GM13976 (cell line): ENCODE measurements at places on chromosomes 3 and 15.

DNA sequence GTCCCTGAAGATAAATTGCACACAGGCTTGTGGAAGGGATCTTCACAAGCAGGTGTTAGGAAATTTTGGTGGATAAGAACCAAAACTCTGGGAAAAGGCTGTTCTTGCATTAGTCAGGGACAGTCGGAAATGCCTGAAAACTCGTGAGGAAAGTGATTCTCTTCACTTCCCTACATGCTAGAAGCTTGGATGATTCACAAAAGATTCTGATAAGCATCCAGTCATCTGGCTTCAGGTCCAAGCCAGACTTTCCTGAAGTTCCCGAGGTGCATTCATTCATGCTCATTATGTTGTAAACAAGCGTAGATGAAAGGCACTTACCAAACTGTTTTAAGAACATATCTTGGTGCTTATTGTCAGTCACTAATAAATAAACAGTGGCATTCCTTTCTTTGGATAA, 1028.7 kb downstream of the NTRK3 start:
- no peak for DNase-seq

GRCh38 chr3:32780735-32781210, 37.0 kb upstream of the TRIM71 start:
- DNase-seq = peak; percentile 60

GRCh38 chr3:170714562-170715535, 129.0 kb upstream of the SLC7A14 start:
- no peak for DNase-seq

GRCh38 chr3:3355442-3355841, 176.0 kb upstream of the CRBN start:
- no peak for DNase-seq

GRCh38 chr15:56038707-56039106, 45.3 kb upstream of the NEDD4 start:
- DNase-seq = no peak

GRCh38 chr3:138615462-138615861, 6.9 kb downstream of the FAIM start:
- no peak for DNase-seq

DNA sequence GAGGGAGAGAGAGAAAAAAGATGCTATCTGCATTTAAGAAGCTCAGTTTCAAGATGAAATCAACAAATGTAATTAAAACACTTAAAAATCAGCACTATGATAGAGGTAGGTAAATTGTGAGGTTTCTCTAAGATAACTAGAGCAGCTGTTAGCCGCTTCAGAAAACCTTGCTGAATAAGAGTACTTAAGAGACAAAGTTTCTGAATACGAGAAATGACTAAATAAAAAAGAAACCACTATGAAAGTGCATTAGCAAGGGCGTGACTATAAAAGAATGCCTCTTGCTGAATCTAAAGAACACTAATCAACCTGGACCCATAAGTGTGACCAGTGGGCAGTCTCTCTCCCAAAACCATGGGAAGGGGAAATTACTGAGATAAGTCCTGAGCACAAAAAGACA, 41.8 kb downstream of the IQCB1 start:
- DNase-seq = peak; percentile 46

GRCh38 chr15:40100123-40100946, 8.3 kb downstream of the BMF start:
- DNase-seq = no peak

DNA sequence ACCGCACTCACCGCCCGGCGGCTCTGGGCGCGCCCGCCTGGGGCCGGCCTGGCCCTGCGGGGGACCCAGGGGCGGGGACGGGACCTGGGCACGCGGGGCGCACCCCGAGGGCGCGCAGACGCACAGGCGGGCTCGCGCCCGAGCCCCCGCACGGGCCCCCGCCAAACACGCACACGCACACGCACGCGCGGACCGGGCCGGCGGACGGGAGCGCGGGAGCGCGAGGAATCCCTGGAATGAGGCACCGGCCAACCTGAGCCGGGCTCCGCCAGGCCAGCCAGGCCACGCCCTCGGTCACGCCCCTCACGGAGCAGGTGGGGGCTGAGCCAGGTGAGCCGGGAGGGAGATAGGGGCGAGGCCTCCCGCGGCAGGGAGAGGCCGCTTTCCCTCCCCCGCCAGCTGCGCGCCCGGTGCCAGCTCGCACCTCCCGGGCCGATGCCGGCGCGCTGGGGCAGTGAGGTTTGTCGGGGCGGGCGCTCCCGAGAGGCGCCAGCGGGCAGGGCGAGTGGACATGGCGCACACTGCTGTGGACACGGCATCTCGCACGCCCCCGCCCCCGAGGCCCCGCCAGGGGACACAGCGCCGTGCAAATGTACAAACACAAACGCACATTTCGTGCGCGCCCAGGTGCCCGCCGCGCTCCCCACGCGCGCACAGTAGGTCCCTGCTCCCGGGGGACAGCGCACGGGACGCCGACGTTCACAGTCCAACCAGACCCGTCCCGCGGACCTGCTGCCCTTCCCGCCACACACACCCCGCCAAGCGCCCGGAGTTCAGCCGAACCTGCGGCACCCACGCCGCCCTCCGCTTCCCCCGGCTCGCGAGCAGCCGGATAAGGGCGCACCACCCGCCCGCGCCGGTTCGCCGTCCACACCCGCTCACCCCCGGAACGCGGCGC, 75.9 kb upstream of the VGLL4 start:
- peak; percentile 81 for DNase-seq

GRCh38 chr3:121651684-121652083, 9.0 kb downstream of the HCLS1 start:
- DNase-seq = no peak

GRCh38 chr3:153889905-153890334, 231.3 kb upstream of the ARHGEF26 start:
- no peak for DNase-seq
